ENCODE measurements at places on chromosomes 2 and 18.

DNA sequence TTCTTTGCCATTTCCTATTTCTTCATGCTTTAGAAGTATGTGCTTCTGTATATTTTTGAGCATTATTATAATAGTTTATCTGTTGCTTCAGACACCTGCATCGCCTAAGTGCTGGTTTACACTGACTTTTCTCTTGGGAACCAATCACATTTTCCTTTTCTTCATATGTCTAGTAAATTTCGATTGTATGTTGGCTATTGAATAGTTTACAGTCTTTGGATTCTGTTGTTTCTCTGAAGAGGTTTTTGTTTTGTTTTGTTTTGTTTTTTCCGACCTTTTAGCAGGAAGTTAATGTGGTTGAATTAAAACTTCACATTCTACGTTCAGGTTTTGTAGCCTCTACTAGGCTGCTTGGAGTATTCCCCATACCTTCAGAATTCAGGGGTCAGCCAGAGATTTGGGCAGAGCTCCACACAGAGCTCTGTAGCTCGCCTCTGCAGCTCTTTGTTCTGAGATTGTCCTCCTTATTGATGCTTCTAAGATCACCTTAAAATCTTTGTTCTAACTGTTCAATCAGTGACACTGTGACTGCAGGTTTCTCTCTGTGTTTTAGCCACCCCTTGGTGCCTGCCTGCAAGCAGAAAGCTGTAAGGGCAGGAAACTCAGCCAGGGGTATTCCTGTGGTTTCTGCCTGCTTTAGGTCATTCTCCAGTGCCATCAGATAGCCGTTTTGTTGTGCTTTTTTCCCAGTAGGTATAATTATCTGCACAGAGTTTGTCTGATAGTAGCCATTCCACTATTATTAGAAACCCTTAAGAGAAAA is 83.4 kb downstream of the FAM168B start:
- no peak for DNase-seq

GRCh38 chr2:224401641-224402342 is at the start of gene FAM124B:
TSS of gene FAM124B (minus strand) at chr2:224402107. CDS start at chr2:224401768, 339 bp downstream.
- DNase-seq = no peak

DNA sequence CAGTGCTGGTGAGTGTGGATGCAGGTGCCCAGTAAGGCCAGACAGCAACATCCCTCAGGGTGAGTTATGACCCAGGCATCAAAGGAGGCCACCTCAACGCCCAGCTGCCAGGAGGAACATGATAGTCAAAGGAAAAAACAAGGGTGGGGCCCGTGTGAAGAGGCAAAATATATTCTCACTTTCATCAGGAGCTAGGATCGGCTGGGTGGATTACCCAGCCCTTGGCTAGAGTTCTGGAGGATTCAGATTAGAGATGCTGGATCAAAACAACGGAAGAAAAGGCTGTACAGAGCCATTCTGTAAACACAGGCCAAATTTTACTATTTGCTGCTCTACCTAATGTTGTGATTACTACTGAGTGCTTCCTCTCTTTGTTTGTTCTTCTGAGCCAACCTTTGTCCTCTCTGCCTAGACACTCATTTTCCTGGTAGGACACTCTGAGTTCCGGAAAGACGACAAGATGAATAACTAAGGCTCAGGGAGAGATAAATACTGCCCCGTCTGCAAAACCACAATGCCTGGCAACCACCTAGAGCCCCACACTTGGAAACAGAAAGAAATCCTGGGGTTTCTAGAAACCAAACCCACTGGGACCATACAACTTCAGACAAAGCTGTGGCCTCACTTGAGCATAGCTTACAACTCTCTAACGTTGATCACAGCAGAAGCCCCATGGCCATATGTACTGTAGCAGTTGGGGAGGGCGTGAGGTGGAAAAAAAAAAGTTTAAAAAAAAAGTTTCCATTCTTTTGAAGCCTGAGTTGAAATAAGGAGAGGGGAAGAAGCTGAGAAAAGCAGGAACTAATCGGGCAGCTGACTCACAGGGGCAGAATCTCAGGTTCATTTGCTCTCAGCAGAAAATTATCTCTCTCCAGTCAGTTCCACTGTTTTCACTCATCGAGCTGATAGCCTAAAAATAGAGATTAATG is 17.8 kb upstream of the PMAIP1 start:
- no peak for DNase-seq

GRCh38 chr2:31258351-31258750 is 24.4 kb downstream of the EHD3 start:
- no peak for DNase-seq

- no peak for DNase-seq
Observed at GRCh38 chr2:133943108-133943507, 310.8 kb upstream of the MGAT5 start.

DNA sequence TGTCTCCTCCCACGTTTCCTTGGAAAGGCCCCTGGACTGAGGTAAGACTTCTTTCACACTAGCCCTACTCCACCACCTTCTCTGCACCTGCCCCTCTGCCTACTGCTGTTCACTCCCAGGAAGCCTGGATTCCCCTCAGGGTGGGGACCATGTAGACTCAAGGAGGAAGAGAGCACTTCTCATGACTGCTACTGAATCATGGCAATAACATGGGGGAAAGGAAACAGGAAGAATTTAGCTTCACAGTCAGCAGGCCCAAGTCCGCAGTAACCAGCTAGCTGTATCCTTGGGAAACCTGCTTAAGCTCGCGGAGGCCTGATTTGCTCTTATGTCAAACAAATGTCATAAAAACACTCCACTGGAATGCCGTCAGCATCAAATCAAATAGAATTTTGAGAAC is 126.2 kb upstream of the CAPN13 start:
- no peak for DNase-seq

GRCh38 chr2:48508461-48509124 is 21.4 kb upstream of the STON1 start:
- DNase-seq = no peak

- DNase-seq = no peak
Observed at GRCh38 chr2:236265675-236266074, 1.5 kb upstream of the ASB18 start.

GRCh38 chr2:105321875-105322646 is 7.5 kb downstream of the TGFBRAP1 start:
- no peak for DNase-seq

- DNase-seq = no peak
Observed at GRCh38 chr2:187890690-187891089, 336.5 kb upstream of the TFPI start.

GRCh38 chr2:32932825-32933755 is 13.7 kb upstream of the LTBP1 start:
- DNase-seq = no peak

DNA sequence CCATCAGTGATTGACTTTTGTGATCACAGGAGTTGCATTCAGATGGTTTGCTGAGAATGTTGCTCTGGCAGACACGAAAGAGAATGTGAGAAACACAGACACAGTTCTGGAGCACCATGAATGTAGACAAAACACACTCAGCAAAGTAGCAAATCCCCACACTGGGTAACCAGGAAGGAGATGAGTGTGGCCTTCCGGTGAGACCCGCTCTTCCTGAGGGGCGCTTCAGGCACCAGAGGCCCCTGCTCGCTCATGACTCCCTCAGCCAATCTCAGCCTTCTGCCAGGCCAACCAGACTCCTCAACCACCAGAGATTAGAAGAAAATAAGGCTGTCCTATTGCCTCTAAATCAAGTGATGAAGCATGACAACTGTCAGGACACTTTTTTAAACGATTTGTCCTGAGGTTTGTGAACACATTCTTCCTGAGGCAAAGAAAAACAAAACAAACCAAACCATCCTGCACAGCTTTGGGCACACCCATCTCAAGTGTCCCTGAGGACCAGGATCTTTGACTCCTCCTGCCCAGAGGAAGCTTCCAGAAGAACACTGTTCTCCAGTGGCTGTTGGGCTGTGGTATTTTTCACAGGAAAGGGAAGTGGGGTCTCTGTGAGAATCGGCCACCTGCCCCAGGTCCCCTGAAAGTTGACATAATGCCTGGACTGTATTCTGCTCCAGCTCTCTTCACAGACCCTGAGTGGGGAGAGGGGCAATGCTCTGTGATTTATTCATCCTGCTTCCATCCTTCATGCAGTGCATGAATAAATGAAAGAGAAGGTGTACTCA is 152.8 kb downstream of the BCL11A start:
- DNase-seq = no peak

- DNase-seq = no peak
Observed at GRCh38 chr2:45700407-45701013, 49.0 kb downstream of the PRKCE start.

DNA sequence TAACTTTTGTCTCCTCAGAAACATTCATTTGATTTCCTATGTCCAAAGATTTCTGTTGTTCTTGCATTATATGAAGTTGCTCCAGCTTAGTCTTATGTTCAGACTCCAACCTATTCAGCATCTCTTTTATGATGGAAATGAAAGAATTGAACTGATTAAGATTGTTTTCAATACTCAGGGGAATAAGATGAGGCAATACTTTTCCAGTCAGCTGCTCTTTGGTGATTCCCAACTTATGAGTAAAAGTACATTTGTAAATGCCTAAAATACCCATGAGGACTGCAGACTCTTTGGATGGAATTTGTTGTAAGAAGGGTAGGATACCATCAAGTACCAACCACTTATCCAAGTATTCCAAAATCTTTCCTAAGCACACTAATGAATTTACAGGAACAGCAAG is 39.8 kb downstream of the TRAK2 start:
- no peak for DNase-seq

DNA sequence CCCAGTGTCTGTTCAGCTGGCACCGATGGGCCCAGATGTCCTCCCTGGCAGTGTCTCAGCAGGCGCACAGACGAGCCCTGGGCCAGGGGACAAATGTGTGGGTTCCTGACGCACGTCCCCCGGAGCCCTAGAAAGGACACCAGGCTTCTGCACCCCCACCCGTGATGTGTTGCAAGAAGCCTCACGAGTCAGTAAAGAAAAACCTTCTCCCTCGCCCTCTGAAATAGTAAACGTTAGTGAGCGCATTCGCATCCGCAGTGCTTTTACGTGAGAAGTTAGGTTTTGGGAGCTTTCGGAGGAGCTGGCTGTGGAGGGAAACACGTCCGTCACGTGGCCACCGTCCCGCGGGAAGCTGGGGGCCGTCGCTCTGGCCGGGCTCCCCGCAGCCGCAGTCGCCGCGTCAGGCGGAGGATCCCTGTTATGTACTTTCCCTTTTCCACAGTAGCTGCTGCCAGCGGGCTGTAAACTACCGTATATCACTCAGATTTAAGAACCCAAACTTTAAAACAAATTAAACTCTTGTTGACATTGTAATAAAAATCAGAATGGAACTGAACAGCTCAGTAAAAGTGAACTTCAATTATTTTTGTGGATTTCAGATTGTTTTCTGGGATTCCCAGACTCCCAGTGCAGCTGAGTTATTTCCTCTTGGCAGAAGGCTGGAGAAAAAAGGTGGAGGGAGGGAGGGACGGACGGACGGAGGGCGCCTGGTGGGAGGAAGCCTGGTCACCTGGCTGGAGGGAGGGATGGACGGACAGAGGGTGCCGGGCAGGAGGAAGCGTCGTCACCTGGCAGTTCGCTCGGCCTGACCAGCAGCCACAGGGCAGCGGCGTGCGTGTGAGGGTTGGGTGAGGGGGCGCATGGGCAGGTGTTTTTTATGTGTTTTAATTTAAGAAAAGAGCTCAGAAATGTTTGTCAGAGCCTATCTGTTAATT is 112.1 kb downstream of the NFATC1 start:
- DNase-seq = no peak

GRCh38 chr2:67626656-67627055 is 229.5 kb downstream of the ETAA1 start:
- no peak for DNase-seq

DNA sequence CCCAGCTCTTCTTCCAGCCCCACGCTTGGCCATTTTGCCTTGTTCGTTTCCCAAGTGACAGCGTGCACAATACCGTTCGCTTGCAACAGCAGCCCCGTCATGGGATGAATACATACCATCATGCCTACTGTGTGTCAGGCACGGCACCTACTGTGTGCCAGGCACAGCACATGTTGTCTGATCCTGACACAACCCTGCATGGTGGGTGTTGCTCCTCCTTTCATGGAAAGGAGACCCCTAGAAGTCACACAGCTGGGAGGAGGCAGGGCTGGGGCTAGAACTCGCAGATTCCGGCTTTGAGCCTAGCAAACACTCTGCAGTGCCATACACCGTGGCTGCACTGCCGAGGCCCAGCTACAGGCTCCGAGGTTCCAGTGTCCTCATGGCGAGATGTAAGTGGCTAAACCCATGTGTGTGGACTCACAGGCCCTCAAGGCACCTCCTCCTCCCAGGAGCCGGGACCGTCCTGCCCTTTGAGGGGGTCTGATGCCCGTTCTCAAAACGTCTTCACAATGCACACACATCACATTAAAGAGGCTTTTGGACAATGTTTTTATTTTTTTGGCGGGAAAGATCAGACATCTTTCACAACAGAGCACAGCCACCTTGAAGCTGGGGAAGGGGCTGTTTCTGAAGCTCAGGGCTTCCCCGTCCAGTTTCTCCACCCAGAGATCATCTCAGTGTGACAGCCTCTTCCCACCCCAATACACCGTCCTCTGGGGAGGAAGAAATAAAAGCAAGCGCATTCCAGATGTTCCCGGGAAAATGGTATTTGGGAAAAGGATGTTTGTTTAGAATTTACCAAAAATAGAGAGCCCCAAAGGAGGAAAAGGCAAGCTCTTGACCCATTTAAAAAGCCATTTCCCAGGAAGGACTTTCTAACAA is 64.9 kb downstream of the HS1BP3 start:
- no peak for DNase-seq

- no peak for DNase-seq
Observed at GRCh38 chr2:205656941-205657340, 25.4 kb upstream of the NRP2 start.

DNA sequence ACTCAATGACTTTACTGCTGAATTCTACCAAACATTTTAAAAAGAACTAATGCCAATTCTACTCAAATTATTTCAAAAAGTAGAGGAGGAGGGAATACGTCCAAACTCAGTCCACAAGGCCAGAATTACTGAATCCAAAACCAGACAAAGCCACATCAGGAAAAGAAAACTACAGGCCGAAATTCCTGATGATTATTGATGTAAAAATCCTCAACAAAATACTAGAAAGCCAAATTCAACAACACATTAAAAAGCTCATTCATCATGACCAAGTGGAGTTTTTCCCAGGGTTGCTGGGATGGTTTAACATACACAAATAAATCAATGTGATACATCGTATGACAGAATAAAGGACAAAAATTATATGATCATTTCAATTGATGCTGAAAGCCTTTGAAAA is 103.9 kb upstream of the UBE2E3 start:
- no peak for DNase-seq

GRCh38 chr2:227877421-227878310 is 6.2 kb downstream of the DAW1 start:
- DNase-seq = no peak

- DNase-seq = no peak
Observed at GRCh38 chr18:50395093-50395492, 20.2 kb downstream of the SKA1 start.

DNA sequence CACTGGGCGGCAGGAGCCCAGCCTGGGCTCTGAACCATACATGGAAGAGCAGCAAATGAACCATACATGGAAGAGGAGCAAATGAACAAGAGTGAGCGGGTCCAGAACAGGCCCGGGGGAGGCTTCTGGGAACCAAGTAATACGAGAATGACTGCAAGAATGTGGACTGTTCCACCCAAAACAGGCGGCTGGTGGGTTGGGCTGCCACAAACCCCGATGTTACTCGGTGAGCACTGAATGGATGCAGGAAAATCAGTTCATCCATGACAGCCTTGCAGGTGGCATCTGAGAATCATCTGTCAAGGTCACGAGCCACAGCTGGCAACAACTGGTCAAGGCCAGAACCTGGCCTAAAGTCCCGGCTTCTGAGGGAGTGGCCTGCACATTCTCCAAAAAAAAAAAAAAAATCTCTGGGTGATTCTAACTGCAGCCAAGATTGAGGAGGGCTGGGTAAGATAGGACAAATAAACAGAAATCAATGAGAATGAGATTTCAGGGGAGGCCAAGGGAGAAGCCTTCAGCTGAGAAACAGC is 106.1 kb downstream of the ZNF516 start:
- DNase-seq = no peak

GRCh38 chr2:219109471-219109870 is 48.8 kb upstream of the IHH start:
- peak; percentile 46 for DNase-seq
